Activated naive CD4-positive, alpha-beta T cell treated with anti-CD3 and anti-CD28 coated beads, Interleukin-2, amount 50 U/mL, for 72 hours (primary cell): ENCODE measurements at places on chromosomes 4 and X. TPM values are rescaled to one million over a fixed set of nuclear protein-coding genes. Genes with fewer than 3 reads are reported as not detected.

Gene MTNR1A
- not detected for total RNA-seq

GRCh38 chr4:117560329-117560728 is 474.0 kb upstream of the NDST3 start:
- DNase-seq: no peak

- DNase-seq: no peak
Observed at GRCh38 chrX:427812-428725, 41.4 kb upstream of the PPP2R3B start.

GRCh38 chr4:186684889-186685309 is 38.8 kb downstream of the FAT1 start:
- DNase-seq: no peak

GRCh38 chr4:80423553-80424224 is 88.2 kb downstream of the CFAP299 start:
- no peak for DNase-seq

GRCh38 chr4:57490520-57491255 is 380.5 kb upstream of the IGFBP7 start:
- DNase-seq: no peak

DNA sequence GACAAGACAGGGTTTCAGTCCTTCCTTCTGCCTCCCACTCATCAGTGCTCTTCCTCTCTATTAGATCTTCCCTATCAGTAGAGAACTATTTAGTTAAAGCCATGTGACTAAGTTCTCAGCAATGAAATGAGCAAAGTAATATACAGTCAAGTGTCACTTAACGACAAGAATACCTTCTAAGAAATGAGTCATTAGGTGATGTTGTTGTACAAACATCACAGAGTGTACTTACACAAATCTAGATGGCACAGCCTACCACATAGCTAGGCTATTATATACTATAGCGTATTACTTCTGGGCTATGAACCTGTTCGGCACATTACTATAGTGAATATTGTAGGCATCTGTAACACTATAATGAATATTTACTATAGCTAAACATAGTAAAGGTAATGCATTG is 71.3 kb downstream of the POU4F2 start:
- no peak for DNase-seq
